T follicular helper cell (primary cell): ENCODE measurements at places on chromosomes 5 and 9.

DNA sequence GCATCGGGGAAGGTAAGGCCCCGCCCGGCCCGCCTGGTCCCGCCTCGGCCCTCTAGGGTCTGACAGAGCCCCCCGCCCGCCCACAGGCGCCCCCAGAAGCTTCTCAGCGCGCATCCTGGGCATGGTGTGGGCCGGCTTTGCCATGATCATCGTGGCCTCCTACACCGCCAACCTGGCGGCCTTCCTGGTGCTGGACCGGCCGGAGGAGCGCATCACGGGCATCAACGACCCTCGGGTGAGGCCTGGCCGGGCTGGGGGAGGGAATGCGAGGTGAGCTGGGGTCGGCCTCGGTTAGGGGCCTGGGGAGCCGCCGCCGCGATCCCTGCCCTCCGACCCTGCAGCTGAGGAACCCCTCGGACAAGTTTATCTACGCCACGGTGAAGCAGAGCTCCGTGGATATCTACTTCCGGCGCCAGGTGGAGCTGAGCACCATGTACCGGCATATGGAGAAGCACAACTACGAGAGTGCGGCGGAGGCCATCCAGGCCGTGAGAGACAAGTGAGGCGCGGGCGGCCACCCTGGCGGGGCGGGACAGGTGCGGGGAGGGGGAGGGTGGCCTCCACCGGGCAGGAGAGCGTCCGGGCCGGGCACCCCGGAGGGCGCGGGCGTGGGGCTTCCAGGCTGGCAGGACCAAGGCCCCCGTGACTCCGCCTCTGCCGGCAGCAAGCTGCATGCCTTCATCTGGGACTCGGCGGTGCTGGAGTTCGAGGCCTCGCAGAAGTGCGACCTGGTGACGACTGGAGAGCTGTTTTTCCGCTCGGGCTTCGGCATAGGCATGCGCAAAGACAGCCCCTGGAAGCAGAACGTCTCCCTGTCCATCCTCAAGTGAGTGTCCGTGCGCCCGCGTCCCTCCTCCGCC, 7.1 kb downstream of the LRRC26 start:
- no peak for DNase-seq

DNA sequence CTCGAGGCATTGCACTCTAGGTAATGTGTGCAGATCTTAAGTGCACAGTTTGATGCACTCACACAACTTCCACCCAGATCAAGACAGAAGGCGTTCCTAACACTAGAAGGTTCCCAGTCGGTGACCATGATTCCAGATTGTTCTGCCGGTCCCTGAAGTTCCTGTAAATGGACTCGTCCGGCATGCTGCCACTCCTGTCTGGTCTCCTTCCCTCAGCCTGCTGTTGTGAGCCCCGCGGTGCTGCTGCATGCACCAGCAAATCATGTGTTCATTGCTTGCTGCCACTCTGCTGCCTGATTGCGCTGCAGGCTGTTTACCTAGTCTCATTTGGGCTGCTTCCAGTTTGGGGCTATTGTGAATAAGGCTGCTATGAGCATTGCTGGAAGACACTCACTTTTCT, 11.5 kb downstream of the STKLD1 start:
- no peak for DNase-seq

DNA sequence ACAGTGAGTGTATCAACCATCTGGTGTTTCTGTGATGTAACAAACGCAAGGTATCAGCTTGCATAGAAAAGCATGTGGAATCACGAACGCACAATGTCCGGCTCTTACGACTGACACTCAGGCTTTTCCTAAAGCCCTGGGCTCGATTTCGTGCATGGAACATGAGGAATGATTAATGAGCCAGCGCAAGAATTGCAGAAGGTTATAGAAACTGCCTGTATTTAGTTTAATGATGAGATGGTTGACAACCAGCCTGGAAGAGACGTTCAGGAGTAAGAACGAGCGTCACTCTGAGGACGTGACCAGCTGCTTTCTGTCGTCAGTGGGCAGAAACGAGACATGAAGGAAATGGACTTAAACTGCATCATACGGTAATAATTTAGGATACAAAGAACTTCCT, 497.6 kb downstream of the IRX1 start:
- DNase-seq = no peak

DNA sequence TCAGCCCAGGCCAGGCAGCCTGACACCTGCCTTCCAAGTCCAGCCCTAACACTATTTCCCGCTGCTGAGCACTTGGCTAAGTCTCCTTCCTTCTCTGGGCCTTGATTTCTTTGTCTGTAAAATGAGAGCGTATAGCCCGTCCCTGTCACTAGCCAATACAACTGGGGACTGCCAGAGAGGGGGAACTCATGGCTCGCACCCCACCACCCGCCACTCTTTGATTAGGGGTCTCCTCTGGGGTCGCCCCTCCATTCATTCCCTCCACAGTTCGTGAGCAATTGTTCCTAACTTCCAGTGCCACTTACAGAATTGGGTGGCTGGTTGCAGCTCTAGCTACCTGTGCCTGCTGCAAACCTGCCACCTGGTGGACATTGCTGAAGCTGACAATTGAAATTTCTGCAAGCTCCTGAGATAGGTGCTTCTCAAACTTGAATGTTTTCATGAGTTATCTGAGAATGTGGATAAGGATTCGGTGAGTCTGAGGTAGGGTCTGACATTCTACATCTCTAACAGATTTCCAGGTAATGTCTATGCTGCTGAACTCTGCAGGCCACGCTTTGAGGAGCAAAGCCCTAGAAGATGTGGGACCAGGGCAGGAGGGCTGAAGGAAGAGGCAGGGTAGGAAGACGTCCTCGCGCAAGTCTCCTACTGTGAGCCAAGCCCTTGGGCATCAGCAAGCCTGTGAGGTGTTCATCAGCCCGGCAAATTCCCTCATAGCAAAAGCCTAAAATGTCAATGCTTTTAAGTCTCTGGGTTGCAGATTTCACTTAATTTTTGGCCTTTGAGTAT, 13.3 kb upstream of the RECK start:
- DNase-seq = peak; percentile 62

DNA sequence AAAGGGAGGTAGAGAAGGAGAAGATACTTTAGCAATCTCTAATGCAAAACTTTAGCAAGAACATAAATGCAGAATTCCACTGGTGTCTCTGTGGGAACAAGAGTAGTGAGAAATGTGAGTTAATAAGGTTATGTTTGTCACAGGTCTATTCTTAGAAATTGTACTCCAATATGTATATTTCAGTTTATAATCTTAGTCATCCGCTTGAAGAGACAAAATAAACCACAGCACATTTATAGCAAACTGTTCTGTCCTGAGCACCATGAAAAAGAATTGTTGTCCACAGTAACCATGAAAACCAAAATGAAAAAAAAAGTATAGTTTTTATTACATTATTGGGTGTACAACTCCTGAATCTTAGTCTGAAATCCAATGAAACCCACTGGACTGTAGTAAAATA, 93.6 kb upstream of the TSLP start:
- DNase-seq = no peak

- no peak for DNase-seq
These were observed 25.5 kb upstream of the SLC25A51 start for GRCh38 chr9:37929441-37929895.

DNA sequence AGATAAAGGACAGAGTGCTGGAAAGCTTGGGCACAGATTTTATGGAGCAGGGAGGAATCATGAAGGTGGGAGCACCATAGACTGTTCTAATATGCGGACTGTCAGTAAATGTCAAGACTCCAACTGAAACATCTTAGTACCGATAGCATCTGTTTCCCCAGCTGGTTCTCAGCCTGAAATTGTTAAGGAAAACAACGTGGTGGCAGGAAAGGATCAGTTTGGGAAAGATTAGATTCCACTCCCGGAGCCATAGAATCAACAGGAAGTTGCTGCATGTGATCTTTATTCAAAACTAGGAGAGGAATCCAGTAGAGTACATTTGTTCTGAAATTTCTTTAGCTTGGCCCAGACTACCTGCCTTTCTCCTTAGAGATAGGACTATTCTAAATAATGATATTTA, 559.1 kb downstream of the CSNK1G3 start:
- no peak for DNase-seq

- no peak for DNase-seq
These were observed 512.3 kb upstream of the MPDZ start for GRCh38 chr9:13791816-13792215.

GRCh38 chr5:163712011-163712410, 206.6 kb downstream of the MAT2B start:
- no peak for DNase-seq

GRCh38 chr5:132020568-132021339, 9.3 kb upstream of the ACSL6 start:
- DNase-seq = no peak

- DNase-seq = no peak
These were observed 2.5 kb downstream of the FRMD3 start for GRCh38 chr9:83535736-83536135.
